ENCODE measurements at places on chromosomes 4 and X. TPM values are rescaled to one million over a fixed set of nuclear protein-coding genes. Genes with fewer than 3 reads are reported as not detected.
A peak's percentile ranks its signal among the peaks of the same experiment; 100 is the strongest.

GRCh38 chr4:151567056-151567455, 158.1 kb downstream of the FHIP1A start:
- no peak for DNase-seq

ARX gene
- not detected for polyA plus RNA-seq

DNA sequence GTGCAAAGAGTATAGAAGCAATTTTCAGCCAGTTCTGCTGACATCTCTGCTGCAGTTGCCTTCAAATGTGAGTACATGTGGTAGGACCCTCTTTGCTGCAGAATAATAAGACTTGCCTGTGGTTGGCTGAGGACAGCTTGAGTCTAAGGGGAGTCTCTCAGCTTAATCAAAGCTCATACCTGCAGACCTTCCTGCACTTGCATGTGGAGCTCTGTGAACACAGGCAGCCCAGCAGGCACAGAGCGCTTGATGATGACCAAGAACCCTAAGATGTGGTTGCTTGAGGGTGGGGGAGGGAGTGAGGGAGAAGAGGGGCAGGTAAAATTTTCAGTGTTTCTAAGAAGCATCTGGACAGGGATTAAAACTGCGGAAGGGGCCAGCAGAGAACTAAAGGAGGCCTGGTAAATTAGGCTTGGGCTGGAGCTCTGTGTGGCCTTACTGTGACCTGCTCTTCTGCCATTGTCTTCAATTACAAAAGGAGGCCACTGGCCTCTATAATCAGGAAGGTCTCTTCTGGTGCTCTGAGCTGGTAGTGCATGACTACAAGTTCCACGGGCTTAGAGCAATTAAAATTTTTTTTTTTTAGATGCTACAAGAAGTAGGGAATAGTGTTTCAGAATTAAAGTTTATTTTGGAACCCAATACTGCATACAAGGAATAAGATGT, 59.9 kb upstream of the CHRNA9 start:
- no peak for DNase-seq

ZNF711 gene
- 0.29 TPM for polyA plus RNA-seq

DNA sequence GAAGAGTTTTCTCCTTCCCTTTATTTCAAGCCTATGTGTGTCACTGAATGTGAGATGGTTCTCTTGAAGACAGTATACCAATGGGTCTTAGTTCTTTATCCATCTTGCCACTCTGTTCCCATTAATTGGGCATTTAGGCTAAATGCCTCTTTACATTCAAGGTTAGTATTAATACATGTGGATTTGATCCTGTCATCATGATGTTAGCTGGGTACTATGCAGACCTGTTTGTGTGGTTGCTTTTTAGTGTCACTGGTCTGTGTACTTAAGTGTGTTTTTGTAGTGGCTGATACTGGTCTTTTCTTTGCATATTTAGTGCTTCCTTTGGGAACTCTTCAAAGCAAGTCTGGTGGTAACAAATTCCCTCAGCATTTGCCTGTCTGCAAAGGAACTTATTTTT, 23.4 kb upstream of the WDR17 start:
- no peak for DNase-seq

GRCh38 chr4:163269869-163270268, 62.5 kb downstream of the NPY1R start:
- DNase-seq, result no peak

DNA sequence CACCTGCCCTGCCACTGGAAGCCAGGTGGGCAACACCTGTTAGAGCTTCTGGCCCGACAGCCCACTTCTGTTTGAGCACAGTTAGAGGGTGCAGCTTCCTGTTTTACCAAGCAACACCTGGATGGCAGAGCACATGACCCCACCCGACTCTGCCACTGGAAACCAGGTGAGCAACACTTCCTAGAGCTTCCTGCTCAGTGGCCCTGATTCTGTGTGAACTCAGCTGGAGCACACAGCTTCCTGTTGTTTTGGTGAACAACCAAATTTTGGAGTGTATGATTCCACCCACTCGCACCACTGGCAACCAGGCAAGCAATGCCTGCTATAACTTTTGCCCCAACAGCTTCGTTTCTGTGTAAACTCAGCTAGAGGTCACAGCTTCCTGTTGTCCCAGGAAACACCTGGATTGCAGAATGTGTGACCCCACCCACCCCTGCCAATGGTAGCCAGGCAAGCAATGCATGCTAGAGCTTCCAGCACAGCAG, 163.8 kb upstream of the KLF8 start:
- no peak for DNase-seq

IL15 gene
- polyA plus RNA-seq, result 7.6 TPM

SLC16A2 gene
- 56.8 TPM for polyA plus RNA-seq

GPR82 gene
- 0.13 TPM for polyA plus RNA-seq

DNA sequence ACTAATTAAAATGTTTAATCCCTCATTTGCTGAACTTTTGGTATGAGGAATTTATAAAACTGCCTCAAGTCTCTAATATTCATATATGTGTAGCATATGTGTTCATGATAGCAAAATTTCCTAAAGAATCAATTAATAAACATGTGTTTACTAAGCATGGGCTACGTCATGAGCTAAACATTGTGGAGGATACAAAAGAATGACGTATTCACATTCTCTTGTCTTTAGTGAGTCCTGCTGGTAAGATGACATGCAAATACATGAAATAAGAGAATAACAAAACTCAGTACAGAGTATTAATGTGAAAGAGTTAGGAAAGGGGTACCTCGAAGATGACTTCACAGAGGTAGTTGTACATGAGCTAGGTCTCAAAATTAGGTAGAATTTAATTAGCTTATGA, 121.9 kb upstream of the POF1B start:
- no peak for DNase-seq

- no peak for DNase-seq
These were observed 85.3 kb upstream of the NKX1-1 start for GRCh38 chr4:1491328-1492141.

CENPVL3 gene
- not detected for polyA plus RNA-seq

DNA sequence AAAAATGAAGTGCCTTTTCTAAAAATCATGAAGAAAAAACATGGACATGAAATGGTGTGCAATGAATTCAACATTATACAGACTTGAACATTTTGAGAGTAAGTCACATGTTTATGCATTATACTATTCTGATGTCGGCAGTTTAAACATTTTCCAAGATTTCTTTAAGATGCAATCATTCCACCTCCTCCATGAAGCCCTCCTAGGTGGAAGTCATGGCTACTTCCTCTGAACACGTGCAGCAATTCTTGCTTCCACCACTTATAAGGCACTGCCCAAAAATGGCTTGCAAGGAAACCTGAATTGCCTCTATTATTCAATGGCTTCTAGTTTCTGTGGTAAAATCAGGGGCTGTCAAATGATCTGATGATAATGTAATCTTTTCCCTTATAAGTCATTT, 25.8 kb downstream of the IGFBP7 start:
- DNase-seq, result no peak

MAOA gene
- 0.09 TPM for polyA plus RNA-seq

- DNase-seq, result no peak
These were observed 256.1 kb upstream of the ADGRL3 start for GRCh38 chr4:60944060-60944459.

DNA sequence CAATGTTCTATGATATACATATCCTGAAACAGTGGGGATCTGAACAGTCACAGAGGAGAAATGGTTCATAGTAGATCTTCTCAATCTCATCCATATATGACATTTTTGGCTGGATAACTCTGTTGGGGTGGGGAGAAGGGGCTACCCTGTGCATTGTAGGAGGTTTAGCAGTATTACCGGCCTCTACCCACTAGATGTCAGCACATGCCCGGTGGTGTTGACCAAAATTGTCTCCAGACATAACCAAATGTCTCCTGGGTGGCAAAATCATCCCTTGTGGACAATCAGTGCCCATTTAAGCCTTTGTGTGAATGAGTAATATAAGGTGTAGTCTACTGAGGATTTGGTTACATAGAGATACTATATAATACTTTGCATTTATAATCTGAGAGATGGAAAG, 89.9 kb downstream of the PLS3 start:
- DNase-seq, result peak; percentile 60

COL4A6 gene
- 0.06 TPM for polyA plus RNA-seq

DNA sequence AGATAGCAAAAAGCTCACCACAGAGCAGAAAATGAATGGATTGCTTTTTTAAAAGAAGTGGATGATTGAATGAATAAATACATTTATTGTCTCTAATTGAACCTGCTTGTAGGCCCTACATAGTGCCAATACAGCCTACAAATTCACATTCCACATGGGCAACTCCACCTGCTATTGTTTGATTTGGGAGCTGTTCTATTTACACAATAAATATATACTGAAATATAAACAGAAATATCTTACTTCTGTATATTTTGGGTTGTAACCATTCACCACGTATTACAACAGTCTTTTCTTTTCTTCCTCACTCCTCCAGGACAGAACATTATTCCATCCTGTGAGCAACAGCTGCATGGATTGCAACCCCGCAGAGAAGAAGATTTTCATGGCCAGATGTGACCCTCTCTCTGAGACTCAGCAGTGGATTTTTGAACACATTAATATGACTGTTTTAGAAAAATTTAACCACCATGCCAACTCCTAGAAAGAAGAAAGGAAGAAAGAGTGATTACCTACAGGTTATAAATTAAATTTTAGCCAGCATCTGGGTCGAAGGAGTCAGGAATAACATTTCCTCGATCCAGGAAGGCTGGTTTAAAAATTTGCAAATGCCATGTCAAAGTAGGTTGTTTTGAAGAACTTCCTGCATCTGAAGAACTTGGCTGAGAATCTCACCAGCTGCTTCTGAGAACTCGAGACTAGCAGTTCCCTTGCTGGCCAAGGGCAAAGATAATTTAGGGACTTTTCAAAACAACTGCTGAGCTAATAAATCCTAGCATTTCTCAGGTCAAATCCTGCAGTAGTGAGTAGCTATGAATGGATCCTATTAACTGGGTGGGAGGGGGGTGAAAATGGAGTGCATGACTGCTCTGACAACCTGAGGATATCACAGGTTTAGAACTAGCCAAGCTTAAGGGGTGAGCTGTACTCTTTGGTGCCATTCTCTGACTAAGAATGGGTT, 128.7 kb upstream of the GALNT7 start:
- no peak for DNase-seq

GRCh38 chr4:6891436-6892170, 18.0 kb upstream of the TBC1D14 start:
- DNase-seq, result peak; percentile 19

DNA sequence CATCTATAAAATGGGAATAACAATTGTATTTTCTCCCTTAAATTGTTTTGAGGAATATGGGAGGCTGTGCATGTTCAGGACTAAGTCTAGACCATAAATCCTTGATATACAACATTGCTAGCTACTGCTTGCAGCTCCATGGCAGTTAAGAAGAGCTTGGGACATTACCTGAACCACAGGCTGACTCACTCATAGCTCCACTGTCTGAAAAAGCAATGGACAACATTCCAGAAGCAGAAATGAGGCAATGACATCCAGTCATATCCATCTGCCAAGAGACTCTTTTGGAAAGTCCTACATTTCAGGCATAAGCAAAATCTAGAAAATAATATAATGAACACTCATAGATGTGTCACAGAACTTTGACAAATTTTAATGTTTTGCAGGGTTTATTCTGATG, 167.3 kb upstream of the LEF1 start:
- peak; percentile 24 for DNase-seq

DNA sequence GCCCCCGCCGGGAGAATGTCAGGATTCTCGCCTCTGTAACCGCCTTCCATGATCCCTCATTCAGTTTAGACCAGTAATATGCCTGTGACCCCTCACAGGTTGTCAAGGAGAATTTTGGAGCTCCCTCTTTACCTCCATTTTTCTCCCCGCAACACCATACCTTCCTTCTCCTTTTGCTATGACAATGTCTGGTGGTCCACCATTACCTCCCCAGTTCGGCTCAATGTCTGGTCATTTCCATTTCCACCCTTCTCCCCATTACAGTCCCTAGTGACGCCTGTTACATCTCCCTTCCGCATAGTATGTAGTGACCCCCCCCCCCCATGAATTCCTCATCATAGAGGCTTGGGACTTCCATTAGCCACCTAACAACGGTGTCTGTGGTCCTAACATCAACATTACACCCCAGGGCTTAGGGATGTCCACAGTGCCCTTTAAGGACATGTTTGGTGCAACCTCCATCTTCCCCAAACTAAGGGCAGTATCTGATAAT, 700 bp downstream of the ARAF start:
- DNase-seq, result no peak

GPR143 gene
- polyA plus RNA-seq, result not detected

FHIP1A gene
- not detected for polyA plus RNA-seq

DNA sequence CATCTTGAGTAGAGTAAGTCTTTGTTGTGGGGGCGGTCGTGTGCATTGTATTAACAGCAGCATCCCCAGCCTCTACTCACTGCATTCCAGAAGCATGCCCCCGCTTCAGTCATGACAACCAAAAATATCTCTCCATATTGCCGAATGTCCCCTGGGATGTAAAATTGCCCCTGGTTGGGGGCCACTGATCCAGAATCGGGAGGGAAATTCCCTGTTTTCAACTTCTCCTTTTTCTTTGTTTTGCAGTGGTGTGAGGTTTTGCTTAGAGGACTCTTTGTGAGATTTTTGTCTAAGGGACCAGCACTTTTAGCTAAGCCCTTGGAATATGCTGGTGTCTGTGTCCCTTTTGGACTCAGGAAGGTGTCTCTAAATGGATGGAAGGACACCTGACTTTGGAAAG, 3.0 kb upstream of the IL13RA1 start:
- no peak for DNase-seq

DNA sequence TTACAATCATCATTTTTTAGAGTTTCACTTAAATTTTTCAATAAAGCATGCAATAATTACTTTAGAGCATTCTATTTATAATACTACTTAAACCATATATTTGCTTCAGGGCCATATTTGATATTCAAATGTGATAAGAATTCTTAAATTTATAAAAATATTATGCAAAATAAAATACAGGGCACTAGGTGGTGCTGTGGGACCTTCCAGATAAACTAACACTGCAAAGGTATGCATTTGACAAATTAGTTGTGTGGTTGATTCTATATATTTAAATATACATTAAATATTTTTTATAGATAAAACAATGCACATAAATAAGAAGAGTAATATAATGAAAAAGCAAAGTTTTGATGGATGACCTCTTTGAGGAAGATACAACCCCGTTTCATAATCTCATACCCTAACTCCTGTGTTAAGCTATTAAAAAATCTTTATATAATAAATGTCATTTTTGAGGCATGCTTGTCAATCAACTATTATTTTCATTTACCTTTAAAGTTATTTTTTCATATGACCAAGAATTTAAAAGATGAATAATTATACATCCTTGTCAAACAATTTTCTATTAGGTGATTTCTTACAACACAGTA, 128.4 kb downstream of the REELD1 start:
- peak; percentile 56 for DNase-seq

ATP2B3 gene
- not detected for polyA plus RNA-seq

PROM1 gene
- polyA plus RNA-seq, result not detected

XKRX gene
- not detected for polyA plus RNA-seq

- DNase-seq, result peak; percentile 93
These were observed 29.3 kb downstream of the CRMP1 start for GRCh38 chr4:5863461-5864113.

All from GM23248 (cell line).